ENCODE measurements at places on chromosomes 1 and 21. TPM values are rescaled to one million over a fixed set of nuclear protein-coding genes. Genes with fewer than 3 reads are reported as not detected.
A peak's percentile ranks its signal among the peaks of the same experiment; 100 is the strongest.

DNA sequence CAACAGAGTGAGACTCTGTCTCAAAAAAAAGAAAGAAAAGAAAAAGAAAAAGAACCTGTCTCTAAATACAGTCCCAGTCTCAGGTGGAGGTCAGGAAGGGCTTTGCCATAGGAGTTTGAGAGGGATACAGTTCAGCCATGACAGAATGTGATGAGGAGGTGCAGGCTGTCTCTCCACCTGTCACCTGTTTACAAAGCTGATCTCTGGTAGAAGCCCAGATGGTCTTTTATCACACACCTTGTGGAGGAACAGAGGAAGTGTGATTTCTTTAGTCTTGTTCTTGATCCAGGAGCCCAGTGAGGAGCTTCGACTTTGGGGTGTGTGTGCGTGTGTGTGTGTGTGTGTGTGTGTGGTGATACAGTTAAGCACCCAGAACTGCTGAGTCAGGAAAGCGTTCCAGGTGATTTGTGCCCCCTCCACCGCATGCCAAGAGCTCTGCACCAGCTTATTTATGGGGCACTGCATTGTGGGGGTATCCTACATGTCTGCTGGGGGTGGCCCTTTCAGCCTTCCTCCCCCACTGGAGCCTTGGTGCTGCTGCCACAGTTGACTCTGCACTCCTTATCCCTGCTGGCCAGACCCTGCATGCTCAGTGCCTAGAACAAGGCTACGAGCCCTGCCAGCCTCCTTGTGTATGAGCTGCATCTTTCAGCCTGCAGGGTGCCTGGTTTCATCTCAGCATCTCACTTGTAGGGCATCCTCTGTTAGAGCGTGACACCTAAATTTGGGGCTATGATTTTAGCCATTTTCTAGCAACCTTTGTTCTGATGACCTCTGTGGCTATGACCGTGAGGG, 19.3 kb downstream of the DOP1B start:
- ATAC-seq = no peak

GRCh38 chr1:229130028-229130668, 140.8 kb upstream of the RAB4A start:
- peak; percentile 20 for ATAC-seq

GRCh38 chr21:19475525-19475924, 1071.9 kb upstream of the TMPRSS15 start:
- ATAC-seq = no peak

DNA sequence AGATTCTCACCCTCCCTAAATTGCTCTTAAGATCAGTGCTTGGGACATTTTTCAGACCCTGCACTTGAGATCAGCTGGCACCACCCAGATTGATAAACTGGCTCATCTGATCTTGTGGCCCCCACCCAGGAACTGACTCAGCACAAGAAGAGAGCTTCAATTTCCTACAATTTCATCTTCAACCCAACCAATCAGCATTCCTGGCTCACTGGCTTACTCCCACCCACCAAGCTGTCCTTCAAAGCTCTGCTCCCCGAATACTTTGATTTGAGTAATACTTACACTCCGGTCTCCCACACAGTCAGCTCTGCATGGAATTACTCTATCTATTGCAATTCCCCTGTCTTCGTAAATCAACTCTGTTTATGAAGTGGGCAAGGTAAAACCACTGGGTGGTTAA, 461.9 kb upstream of the RGS18 start:
- no peak for ATAC-seq

GRCh38 chr1:232765542-232765941, 39.7 kb upstream of the MAP10 start:
- no peak for ATAC-seq

GRCh38 chr1:200428482-200429205, 18.8 kb upstream of the ZNF281 start:
- no peak for ATAC-seq

DNA sequence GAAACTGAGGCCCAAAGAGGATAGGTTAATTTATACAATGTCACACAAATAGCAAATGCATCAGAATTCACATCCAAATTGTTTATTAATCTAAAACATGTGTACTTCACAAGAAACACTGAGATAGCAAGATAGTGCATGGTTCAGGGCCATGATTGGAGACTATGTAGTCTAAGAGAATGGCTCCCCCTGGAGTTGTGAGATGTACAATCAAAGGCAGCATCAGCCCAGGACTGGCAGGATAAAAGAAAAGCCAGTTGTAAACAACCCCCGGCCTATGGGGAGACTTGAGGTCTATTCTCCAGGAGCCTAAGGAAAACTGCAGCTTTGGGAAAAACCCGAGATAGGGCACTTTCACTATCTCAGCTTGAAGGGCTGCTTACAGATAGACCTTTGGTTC, 511.0 kb downstream of the OMA1 start:
- no peak for ATAC-seq

- peak; percentile 75 for ATAC-seq
These were observed 150.3 kb downstream of the EDEM3 start for GRCh38 chr1:184604152-184604900.

DNA sequence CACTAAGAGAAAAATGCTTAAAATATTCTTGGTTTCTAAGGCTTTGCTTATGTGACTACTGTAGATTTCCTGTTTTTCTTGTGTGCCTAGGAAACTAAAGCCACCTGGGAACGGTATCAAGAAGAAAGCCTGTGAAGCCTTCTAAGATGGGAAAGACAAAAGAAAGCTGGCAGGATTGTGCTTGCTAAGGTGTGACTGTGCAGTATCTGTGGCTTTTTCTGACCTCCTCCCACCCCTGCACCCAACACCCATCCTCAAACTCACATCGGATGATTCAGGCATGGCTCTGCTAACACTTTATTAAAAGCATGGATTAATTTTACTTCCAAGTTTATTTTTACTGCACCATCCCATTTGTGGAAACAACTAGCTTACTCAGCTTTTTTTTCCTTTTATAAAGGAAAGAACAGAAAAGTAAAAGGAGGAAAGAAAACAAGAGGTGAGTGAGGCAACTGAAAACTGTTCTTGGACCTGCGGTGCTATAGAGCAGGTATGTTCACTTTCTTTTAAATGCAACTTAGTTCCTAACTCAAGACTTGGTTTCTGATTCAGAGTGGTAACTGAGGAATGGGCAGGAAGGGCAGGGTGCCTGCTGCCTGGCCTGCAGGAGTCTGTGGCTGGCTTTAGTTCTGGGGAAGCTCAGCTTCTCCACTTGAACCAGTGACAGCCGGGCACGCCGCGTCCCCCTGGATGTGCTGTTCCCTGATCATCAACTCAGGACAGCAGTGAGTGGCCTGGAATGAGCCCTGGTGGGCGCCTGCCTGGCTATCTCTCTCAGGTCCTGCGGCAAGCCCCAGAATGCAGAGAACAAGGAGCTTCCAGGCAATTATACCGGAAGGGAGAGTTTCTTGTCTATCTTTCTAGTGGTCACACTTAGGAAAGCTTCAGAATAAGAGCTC, at the start of gene GBP6:
TSS of gene GBP6 (plus strand) at position 422 of the 899 bp plus-strand sequence. CDS start 4,493 bp downstream, outside the sequence.
- ATAC-seq = peak; percentile 96

- peak; percentile 37 for ATAC-seq
These were observed 614 bp upstream of the CACNA1E start for GRCh38 chr1:181482521-181483284.

GRCh38 chr1:2208309-2209239, 14.0 kb upstream of the FAAP20 start:
- ATAC-seq = no peak

- no peak for ATAC-seq
These were observed 23.7 kb downstream of the WARS2 start for GRCh38 chr1:119116725-119117124.

DNA sequence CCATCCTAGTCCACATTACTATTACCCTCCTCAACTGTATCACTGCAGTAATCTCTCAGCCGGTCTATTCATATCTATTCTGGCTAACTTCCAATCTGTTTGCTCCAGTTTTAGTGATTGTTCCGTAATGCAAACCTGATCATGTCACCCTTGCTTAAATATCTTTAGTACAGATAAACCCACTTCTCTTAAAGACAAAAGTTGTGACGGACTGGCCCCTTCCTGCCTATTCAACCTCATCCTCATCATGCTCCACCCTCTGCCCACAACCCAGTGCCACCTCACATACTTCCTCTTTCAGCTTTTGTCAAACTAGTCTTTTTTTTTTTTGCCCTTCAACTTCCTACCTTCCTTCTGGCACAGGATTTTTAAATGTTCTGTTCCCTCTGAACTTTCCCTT, 2.8 kb upstream of the C1orf162 start:
- peak; percentile 75 for ATAC-seq

- no peak for ATAC-seq
These were observed 249.6 kb downstream of the PRDM2 start for GRCh38 chr1:13949546-13949945.

DNA sequence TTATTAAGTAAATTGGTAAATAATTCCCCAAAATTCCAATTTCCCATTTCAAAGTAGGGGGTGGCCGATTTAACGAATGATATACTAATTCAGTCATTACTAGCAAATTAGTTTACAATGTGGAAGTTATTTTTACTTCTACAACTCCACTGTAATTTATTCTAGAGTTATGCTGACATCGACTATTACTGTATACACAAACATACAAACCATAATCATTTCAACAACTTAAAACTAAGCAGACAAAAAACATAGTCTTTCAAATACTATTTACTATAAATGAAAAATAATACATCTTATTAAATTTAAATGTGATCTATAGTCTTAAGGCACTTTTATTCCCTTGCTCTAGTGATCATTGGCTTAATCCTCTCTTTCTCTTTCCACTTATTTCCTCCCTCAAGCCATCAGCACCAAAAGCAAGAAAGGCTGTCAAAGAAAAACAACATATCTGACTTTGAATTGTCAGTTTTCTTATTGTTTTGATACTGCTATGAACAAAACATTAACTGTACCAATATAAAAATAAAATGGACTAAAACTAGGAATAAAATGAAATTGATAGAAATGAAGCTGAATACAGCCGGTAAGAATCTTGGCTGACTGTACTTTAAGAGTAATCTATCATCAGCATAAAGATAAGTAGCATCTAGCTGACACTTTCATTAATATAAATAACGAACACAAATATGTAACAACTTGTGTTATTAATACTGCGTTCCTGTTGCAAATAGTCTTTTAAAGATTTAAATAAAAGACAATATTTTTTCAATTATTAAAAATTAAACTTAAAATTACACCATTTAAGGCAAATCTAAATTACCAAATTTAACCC, 4.1 kb downstream of the CDC42BPA start:
- ATAC-seq = no peak

GRCh38 chr1:236880209-236880608, 85.1 kb downstream of the MTR start:
- ATAC-seq = no peak

- no peak for ATAC-seq
These were observed 45.0 kb upstream of the DAB1 start for GRCh38 chr1:57468641-57469523.

DNA sequence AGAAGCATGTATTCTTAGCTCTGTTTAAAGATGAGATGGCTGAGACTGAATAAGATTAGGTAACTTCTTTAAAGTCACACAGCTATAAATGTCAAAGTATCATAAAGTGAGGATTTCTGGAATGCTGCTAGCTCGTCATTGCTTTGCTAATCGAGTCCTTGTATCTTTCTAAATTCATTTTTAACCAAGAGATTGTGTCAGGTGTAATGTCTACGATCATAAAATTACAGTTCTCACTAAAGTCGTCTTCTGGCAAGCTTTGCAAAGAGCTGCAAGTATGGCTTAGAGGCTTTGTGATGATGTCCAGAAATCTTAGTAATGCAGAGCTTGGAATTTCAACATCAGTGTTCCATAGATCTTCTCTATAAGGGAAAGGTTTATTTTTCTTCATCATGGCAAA, 569.8 kb downstream of the LMO4 start:
- no peak for ATAC-seq

DNA sequence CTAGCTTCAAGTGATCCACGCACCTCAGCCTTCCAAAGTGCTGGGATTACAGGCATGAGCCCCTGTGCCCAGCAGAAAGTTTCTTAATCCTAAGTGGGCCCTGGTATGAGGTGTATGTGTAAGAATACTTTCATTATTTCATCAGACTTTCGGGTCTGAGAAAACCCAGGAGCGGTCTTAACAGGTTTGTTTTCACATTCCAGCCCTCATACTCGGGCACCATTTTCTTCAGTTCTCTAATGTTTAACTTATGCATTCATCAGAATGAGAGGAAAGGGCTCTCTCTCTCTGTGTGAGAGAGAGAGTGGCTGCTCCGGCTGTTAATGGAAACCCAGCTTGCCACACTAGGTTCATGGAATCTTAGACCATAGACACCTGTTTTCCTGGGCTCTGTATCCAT, 4.2 kb upstream of the PADI1 start:
- ATAC-seq = no peak

DNA sequence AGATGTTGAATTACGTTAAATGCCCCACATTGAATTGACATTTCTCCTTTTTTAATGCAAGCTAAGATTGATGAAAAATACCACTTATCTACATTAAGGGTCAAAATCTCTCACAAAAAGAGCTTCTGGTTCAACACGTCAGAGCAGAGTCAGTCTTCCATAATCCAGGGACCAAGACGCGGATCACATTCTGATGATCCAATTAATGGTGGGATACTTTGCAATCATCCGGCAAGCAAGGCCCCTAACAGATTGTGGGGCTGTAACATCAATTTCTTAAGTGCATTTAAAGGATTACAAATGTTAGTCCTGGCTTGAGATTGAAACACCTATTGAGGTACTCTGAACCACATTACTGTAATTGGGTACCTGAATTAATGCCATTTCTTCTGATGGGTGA, 120.2 kb upstream of the ESRRG start:
- no peak for ATAC-seq

- ATAC-seq = no peak
These were observed 16.8 kb upstream of the FAM131C start for GRCh38 chr1:16090076-16090826.

DNA sequence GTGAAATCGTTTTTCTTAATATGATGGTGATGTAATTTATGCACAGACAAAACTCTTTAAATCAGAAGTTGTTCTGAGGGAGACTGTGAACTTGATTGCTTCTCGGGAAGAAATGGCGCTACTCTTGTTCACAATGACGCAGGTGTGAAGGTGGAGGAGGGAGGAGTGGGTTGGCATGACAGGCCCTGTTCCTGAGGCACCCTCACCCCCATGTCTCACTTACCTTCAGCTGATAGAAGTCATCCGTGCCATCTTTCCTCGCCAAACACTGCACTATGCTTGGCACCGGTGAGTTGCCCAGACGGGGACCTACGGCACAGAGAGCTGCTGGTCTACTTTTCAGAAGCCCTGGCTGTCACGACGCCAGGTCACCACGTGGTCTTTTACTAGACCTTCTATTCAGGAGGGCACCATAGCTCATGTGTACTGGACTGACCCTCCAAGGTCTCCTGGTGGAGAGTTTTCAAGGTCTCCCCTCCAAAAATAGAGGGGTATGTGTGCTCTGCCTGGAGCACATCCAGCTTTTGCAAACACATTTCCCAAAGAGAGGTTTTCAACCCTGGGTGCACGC, 27.1 kb downstream of the STK40 start:
- ATAC-seq = no peak

The GPATCH4 gene
- total RNA-seq = 20.3 TPM

The CRNN gene
- 1,110 TPM for total RNA-seq

The CHRNB2 gene
- 0.20 TPM for total RNA-seq

The HAX1 gene
- total RNA-seq = 86.6 TPM

The AVPR1B gene
- total RNA-seq = not detected

The OR2AK2 gene
- total RNA-seq = not detected

The AK4 gene
- total RNA-seq = 51.6 TPM

The PLA2G2C gene
- total RNA-seq = 0.48 TPM
